ENCODE measurements at places on chromosomes 2 and 18. TPM values are rescaled to one million over a fixed set of nuclear protein-coding genes. Genes with fewer than 3 reads are reported as not detected.

The FBLN7 gene
- total RNA-seq, result 48.5 TPM

The UGT1A5 gene
- total RNA-seq, result not detected

The ST6GAL2 gene
- total RNA-seq, result not detected

The RND3 gene
- total RNA-seq, result not detected

The AQP12A gene
- not detected for total RNA-seq

The CCBE1 gene
- 0.27 TPM for total RNA-seq

DNA sequence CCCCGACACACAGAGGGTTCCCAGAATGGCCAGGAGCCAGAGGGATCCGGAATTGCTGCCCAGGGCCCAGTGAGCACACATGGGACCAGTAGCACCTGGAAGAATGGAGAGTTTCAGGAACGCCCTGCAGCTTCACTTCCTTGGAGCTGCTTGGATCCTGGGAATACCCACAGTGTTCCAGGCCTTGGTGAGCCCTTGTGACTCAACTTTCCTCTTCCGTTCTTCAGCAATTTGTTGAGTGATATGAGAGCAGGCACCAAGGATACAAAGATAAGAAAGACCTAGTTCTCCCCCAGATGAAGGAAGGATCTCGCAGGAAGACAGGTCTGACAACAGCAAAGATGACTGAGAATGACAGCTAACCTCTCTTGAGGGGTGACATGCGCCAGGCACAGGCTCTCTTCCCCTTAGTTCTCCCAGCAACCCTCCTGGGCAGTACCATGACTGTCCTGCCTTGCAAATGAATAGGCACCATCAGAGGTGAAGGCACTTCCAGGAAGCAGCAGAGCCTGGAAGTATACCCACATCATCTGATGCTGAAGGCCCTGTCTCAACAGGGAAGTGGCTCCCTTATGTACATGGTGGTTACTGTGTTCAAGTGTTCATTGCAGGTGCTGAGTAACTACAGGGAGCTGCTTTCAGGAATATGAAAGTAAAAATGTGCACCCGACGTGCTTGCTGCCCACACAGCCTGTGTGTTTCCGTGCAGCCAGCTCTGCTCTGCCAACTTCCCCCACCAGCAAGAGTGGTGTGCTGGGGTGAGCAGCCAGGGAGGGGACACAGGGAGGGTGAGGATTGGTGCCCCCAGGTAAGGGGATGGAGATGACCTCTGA lies 116.2 kb downstream of the STPG4 start:
- peak; percentile 13 for DNase-seq

GRCh38 chr2:133642791-133643191 lies 74.5 kb upstream of the NCKAP5 start:
- DNase-seq, result no peak

- DNase-seq, result no peak
These were observed 78.0 kb downstream of the ESCO1 start for GRCh38 chr18:21522530-21522929.

DNA sequence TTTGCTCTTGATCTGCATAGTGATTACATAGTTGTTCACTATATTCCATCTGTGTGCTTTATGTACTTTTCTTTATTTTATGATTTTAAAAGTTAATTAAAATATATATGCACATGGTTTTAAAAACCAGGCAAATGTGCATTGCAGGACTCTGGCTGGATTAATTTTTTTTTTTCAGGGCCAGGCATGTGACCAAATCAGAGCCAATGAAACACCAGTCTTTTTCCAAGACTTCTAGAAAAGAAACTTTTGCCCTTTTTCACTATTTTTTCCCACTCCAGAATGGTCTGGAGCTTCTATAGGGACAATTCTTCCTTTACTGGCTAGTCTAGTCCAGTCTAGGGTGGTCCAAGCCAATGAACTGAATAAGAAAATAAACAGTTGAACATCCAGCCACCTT lies 198.1 kb upstream of the FBXO11 start:
- DNase-seq, result no peak

- DNase-seq, result no peak
These were observed 12.4 kb downstream of the NMI start for GRCh38 chr2:151277067-151277466.

The DSG4 gene
- total RNA-seq, result not detected

The TMEM17 gene
- total RNA-seq, result not detected

GRCh38 chr2:29295845-29296244 lies 180.6 kb downstream of the CLIP4 start:
- no peak for DNase-seq

- DNase-seq, result no peak
These were observed 199.1 kb upstream of the POU3F3 start for GRCh38 chr2:104654811-104655210.

The LAMA1 gene
- not detected for total RNA-seq

DNA sequence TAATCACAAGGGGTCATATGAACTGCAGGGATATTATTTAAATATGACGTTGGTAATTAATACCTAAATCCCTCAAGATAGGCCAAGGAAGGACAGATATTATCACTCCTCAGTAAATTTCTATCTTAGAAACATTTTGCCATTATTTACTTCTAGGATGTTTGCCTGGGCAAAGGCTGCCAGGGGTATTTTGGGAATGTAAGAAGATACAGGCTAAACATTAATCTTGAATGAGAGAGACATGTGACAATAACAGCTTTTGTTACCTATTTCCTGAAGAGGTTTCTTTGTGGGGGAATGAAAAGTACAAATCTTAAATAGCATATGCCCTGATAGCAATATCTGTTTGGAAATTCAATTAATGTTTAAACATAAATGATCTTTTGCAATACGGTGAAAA lies 756 bp upstream of the CCDC195 start:
- DNase-seq, result no peak

GRCh38 chr2:59301466-59302402 lies 1060.6 kb upstream of the FANCL start:
- no peak for DNase-seq

DNA sequence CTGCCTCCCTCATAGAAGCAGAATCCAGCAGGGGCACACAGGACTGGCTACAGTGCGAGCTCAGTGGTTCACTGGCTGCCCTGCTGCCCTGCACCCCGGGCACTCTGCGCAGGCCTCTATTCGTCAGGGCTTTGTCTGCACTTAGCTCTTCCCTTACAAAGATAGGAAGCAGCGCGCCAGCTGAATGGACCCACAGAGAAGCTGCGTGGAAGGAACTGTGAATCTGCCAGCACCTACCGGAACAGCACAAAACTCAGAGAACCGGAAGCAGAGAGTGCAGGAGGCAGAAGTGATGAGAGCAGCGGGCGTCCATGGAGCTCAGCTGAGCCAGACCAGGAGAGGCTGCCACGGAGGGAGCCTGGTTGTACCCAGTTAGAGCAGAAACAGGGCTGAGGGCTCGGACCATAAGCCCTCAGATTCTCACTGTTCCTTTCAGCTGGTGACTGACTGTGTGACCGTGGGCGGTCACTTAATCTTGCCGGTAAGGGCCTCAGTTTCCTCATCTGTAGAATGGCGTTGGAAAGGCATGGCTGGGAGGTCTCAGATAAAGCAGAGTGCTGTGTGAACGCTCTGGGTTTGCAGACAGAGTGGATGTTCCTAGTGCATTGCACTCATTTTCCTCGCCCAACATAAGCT lies 23.1 kb upstream of the SLC66A3 start:
- no peak for DNase-seq

DNA sequence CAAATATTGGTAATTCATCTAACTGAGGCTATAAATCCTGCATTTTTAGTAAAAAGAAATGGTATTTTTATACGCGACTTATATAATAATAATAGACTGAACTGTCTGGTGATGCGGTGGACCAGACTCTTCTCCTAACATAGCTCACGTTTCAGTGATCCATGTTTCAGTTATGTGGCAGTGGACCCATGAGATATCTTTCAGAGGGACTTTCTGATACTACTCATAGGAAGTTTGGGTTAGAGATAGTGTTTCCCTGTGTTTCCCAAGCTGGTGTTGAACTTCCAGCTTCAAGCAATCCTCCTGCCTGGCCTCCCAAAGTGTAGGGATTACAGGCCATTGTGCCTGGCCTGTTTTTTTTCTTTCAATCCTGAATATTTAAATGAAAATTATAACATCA lies 59.2 kb downstream of the KCTD1 start:
- no peak for DNase-seq

GRCh38 chr2:29430382-29431112 lies 315.3 kb downstream of the CLIP4 start:
- no peak for DNase-seq

DNA sequence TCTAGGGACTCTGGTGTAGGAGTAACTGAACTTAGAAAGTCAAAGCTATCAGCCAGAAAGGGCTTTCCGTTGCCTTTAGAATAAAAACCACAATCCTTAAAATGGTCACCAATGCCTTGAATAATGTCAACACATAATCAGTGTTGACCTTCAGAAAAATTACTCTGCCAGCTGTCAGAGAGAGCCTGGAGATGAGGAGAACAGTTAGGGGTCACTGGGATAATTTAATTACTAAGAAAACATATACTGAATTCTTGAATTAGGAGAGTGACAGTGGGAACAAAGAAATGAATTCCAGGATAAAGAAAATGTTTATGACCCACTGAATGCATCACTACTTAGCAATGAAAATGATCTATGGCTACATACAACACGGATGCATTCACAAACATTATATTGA lies 23.4 kb upstream of the UGP2 start:
- DNase-seq, result no peak

DNA sequence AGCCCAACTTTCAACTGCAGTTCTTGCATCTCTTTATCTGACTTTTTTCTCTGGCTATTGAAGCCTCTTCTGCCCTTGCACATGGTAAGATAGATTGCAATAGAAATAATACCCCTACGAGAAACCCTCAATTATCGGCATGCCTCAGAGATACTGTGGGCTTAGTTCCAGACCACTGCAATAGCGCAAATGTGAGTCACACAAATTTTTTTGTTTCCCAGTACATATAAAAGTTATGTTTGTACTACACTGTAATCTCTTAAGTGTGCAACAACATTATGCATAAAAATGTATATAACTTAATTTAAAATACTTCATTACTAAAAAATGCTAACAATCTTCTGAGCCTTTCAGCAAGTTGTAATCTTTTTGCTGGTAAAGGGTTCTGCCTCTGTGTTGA lies 124.7 kb downstream of the PDE1A start:
- no peak for DNase-seq

The CYS1 gene
- not detected for total RNA-seq

GRCh38 chr2:238286987-238287736 lies 1.2 kb downstream of the PER2 start:
- peak; percentile 22 for DNase-seq

DNA sequence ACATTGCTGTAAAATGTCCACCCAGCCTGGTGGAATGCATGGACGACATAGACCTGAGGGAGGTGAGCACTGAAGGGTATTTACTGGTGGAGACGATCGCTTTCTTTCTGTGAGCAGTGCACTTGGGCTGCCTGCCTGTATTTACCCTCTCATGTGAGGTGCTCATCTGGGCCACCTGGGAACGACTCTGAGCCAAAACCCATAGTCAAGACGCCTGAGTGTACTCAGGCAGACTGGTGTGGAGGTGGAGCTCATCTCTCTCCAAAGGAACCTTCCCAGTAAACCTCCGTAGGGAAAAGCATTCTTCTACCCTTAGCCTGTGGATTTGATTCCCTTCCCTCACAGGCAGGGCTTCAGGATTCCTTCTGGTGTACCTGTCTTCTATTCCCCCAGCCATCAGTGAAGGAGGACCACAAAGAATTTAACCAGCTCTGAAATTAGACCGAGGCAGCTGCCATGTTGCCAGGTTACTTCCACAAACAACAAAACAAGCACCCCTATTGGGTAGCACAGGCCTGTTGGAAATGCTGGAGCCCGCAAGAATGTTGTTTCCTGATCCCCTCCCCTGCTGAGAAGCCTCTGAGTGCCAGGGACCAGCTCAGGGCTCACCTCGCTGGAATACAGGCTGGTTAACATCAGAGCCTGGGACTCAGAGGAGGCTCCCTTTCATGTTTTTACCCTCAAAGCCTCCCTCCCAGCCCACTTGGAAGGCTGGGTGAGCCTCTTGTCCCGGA lies 47.5 kb upstream of the TXNDC2 start:
- no peak for DNase-seq

GRCh38 chr2:173630425-173631126 lies 275.9 kb downstream of the CDCA7 start:
- no peak for DNase-seq

DNA sequence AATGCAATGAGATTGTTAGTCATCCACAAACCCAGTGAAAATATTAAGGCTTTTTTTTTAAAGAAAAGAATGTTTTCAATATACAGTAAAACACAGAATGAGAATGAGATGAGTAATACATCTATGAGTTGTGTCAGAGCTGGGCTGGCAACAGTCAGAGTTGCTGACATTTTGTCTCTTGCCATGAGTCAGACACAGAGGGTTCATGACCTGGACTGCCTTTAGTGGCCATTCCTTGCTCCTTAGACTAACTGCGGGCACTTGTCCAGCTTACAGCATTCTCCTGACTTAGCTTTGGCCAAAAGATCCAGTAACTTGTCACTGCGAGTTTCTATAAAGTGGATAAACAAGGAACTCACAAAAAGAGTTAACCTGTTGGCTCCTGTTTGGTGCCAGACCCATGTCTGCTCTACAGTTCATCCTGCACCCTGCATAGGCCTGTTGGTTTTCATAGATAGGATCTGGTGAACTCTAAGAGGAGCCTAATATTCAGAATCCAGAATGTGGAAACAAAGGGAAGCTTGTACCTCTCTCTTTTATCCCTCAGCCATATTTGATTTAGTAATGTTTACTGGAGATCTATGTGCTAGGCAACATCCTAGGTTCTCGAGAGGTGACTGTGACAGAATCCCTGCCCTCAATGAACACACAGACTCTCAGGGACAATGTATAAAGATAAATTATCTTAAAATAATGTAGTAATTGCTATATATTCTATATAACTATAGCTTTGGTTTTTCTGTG lies 391.5 kb upstream of the VWC2L start:
- DNase-seq, result no peak

DNA sequence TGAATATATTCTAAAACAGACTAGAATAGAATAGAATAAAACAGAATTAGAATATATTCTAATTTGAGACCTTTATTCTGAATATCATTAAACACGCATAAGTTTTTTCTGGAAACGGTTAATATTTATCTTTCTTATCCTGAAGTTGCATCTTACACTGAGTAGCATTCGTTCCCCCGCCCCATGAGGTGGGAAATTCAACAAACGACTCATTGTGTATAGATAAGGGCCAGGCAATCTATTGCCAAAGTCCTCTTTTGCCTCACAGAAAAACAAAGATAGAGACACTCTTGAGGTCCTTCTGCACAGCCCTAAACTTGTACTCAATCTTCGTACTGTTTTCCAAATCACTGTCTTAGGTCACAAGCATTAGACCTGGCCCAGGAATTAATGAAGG lies 98.1 kb downstream of the COL6A3 start:
- DNase-seq, result no peak

GRCh38 chr18:68847219-68847837 lies 49.4 kb downstream of the CCDC102B start:
- DNase-seq, result no peak
